AG09319 (cell line): ENCODE measurements at places on chromosomes 5 and 9.

DNA sequence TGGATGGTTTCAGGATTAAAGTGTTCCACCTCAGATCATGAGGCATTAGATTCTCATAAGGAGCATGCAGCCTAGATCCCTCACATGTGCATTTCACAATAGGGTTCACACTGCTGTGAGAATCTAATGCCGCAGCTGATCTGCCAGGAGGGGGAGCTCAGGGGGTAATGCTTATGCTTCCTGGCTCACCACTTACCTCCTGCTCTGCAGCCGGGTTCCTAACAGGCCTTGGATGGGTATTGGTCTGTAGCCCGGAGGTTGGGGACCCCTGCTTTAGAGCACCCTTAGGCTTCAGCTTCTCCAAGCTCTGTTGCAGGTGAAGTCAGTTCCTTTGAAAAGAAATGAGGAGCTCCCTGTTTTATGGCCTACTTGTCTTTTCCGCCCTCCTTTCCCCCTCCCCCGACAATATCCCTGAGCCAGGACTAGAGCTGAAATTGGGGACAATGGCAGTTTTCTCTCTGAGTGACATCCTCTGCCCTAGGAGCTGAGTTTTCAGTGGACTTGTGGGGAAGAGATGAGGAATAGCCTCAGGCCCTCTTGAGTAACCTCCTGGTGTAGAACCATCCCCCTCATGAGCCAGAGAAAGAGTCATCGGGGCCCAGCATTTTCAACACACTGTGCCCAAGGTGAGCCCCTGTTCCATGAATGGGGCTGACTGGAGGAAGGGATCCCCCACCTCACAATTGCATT is 16.2 kb upstream of the MAT2B start:
- DNase-seq, result no peak

DNA sequence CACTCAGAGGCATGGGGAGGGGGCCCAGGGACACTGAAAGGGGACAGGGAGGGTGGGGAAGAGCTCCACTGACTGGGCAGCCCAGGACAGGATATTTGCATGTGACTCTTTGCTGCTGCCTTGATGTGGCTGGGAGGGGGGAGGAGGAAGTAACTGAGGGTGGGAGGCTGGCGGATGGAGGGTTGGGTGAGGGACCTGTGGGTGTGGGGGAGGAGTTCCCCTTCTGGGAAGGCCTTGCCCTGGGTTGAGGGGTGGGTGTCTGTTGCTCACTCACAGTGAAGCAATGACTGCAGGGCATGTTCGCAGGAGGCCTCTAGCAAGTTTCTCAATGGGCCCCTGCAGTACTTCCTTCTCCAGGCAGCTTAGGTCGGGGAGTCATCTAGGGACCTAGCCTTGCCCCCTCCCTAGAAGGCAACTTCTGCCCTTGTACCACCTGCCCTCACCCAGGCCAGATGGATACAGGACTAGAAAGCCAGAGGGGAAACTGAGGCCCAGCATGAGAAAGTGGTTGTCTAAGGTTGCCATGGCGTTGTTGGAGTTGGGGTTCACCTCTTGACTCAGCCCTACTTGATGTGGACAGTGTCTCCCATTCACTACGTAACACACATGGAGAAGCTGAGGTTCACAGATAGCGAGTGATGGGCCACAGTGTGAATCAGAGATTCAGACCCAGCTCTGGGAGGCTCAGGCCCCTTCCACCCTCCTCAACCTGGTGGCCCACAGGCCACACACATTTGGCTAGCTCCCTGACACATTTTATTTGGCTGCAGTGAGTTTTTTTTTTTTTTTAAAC is 3.0 kb downstream of the GRK6 start:
- no peak for DNase-seq

DNA sequence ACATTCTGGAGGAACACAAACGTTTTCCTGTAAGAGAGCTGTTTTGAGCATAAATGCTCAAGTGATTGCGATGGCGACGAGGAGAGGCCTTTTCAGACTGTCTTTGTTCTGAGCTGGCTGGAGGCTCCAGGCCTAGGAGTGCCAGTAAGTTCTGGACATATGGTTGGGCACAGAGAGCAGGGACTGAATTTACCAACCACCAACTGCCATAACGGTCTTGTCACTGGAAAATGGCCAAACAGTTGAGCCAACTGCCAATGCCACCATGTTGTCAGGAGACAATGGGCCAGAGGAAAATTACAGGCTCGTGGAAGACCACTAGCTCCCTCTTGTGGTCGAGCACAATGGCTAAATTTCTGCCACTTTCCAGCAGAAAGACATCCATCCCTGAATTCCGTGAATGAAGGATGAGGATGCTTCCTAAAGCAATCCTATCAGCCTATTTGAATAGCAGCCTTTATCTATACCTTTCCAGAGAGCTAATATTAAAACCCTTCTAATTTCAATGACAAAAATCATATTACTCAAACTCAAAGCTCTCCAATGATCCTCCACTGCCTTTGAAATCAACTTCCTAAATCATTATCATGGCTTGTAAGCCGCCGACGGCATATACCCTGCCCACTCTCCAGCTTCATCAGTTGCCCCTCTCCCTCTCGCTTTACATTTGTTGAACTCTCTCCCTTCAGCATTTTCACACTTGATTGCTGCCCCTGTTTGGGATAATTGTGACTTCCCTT is 66.9 kb upstream of the GLIS3 start:
- DNase-seq, result no peak

GRCh38 chr5:61207884-61208283 is 45.6 kb upstream of the SMIM15 start:
- no peak for DNase-seq

DNA sequence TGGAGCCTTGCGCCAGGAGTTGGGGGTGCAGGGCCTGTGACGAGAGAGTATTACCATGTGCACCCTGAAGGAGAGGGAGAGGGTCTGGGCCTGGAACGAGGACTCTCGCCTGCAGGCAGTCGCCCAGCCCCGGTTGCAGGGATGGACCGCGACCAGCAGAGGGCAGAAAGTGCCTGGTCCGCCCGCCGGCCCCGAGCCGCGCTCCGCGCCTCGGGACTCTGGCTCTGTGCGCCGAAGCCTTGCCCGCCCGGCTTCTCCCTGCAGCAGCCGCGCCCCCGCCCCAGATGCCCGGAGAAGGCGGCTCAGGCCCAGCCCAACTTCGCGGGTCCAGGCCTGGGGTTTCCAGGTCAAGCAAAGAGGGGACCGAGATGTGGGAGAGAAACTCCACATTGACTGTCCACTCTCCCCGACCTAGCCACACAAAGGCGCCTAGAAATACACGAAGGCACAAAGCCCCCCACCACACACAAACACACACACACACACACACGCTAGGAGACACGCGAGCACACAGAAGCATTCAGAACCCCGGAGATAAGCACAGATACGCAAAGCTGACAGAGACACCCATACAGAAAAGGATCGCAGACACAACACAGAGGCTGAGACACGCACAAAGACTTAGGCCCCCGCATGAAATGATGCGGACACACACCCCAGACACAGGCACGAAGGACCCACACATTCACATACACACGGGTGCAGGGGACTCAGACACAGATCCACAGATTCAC is 2.0 kb upstream of the LMX1B start:
- peak; percentile 7 for DNase-seq

DNA sequence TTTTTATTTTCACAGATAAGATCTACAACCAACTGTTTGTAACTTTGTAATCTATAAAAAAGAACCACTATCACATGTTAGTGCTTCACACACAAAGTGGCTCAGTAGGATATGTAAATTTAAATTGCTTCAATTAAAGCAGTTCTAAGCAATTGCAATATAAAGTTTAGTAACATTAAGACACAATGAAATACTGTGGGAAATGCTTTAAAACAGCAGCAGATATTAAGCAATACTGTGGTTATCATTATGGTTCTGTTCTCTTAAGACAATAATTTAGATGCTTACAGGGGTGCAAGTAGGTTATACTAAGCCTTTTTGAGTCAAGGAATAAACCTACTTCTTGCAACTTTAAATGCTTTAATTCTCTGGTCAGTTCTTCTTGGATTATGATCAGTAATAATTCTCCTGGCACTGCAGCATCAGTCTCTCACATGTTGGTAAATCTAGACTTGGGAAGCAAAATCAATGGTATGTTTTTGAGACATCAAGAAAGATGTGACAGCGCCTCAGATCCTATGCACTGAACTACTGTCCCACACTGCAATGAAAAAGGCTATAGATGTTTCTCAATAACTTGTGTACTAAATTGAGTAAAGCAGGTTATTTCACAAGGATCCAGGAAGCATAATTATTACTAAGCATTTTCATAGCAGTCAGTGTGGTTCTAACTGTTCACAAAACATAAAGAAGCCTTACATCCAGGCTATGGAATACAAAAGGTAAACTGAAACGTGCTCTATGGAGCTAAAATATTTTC is 338.7 kb upstream of the PDE4D start:
- no peak for DNase-seq

DNA sequence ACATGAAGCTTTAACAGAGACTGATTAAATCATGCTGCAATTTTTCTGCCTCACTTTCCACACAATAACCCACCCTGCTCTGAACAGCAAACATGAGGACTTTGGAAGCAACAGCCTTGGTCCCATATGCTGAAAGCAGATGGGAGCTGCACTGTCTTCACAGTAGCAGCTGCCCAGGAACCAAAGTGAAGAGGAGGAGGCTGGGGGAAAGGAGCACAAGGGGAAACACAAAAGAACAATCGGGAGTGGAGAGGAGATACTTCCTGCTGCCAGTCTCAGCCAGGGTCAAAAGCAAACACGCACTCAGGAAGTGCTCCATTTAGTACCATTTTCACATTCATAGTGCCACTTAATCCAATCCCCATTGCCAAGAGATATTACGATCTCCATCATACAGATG is 183.3 kb upstream of the PUM3 start:
- no peak for DNase-seq

GRCh38 chr5:122639864-122640263 is 135.0 kb upstream of the SNX2 start:
- no peak for DNase-seq

DNA sequence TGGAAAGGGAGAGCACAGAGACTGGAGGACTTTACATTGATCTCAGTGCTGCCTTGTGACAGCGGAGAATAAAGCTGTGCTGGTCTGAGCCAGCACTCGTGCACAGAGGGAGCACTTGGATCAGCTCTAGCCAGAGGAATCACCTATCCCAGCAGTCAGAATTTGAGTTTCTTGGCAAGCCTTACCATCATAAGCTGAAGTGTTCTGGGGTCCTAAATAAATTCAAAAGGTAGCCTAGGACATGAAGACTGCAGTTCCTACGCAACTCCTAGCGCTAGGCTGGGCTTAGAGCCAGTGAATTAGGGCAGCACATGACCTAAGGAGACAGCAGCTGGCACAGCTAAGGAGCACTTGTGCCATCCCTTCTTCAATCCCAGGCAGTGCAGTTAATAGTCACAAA is 119.5 kb downstream of the HMHB1 start:
- no peak for DNase-seq

GRCh38 chr5:43275391-43275790 is 37.8 kb downstream of the HMGCS1 start:
- DNase-seq, result no peak

- no peak for DNase-seq
These were observed 6.5 kb upstream of the GGTA1 start for GRCh38 chr9:121505903-121506735.

- no peak for DNase-seq
These were observed 12.1 kb downstream of the DCAF12 start for GRCh38 chr9:34114436-34114835.

GRCh38 chr9:83584995-83585394 is 37.9 kb upstream of the IDNK start:
- DNase-seq, result no peak

DNA sequence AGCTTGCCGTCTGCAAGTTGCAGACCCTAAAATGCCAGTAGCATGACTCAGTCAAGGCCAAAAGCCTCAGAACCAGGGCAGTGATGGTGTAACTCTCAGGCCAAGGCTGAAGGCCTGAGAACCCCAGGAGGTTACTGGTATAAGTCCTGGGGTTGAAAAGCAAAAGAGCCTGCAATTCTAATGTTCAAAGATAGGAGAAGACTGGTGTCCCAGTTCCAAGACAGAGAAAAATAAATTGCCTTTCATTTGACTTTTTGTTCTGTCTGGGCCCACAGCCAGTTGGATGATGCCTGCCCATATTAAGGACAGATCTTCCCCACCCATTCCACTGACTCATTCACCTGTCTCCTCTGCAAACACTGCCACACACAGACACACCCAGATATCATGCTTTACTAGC is 673.2 kb downstream of the CDH18 start:
- DNase-seq, result no peak

DNA sequence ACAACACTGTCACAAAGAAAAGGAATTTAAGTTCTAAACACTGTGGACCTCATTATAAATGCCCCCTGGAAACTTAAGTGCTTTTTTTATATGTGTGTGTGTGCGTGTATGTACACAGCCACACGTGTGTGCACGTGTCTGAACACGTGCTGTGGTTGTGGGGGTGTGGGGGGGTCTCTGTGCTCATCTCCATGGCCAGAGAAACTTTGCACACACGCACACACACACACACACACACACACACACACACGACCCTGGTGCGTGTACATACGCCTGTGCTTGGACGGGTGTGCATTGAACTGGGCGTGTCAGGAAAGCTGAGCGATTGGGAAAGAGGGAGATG is 27.9 kb downstream of the AMBP start:
- no peak for DNase-seq

DNA sequence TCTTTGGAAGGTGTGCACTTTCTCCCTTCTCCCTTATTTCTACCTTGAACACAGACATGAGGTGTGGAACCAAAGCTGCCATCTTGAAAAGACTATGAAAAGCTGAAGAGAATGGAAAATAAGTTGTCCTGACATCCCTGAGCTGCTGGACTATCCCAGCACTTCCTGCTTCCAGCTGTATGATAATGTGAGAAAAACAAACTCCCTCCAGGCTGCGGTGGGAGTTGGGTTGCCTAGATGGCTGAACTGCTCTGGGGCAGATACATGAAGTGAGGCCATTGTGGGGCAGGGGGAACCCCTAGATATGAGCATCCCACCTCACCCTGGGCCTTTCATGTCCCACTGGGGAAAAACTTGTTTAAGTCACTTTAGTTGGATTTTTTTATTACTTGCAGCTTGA is 82.4 kb downstream of the BOD1 start:
- DNase-seq, result no peak

DNA sequence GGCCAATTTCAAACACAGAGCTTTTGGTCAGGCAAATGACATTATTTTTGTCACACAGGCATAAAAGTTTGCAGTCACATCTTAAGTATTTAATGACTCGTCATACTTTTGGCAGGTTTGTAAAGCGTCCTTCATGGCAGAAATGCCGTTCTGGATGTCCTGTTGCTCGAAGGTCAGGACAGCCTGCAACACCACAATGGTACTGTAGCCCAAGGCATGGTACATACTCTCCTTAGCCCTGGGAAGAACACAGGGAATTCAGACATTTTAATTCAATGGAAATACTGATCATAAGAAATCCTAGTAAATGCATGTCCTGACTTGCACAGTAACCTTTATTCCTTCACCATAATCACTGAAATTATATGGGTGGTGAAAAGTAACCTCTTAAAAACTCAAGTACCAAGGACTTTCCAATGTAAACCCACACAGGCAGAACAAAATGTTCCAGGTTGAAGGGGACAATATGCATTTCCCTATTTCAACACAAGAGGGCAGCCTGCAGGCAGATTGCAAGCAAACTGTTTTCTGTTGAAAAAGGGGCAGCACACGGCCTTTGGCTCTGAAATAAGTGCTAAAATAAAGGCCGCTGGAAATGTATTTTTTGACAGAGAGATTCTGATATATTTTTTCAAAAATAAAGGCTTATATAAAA is 95.7 kb downstream of the TTC39B start:
- peak; percentile 66 for DNase-seq

- no peak for DNase-seq
These were observed 57.5 kb upstream of the ICE1 start for GRCh38 chr5:5364932-5365331.

GRCh38 chr9:14690948-14691730 is 2.1 kb downstream of the ZDHHC21 start:
- no peak for DNase-seq

GRCh38 chr9:306907-307306 is 92.2 kb downstream of the DOCK8 start:
- DNase-seq, result no peak
